Posterior cingulate gyrus (tissue), 11 donors: ENCODE measurements at places on chromosomes 7 and 10.

GRCh38 chr7:22578007-22578733, 78.2 kb upstream of the STEAP1B start:
- DNase-seq = no peak

- peak; percentile 19 for DNase-seq
These were observed 683.9 kb downstream of the MAGI2 start for GRCh38 chr7:78769481-78770101.

DNA sequence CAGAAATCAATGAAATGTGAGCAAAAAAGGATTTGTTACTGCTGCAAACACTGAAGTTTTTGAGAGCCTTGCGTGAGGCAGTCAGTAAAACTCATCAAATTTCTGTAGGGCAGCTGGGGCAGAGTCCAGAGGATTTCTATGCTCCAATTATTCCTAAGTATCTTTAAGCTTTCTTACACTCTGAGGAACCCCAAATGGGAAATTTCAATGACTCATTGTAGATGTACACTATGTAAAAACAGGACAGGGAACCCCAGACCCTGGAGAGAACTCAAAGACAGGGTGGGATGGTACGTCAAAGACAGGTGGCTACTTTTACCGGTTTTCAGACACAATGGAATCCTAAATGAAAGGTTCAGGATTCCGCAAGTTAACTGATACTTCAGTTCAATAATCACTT, 120.2 kb downstream of the TNS3 start:
- no peak for DNase-seq

GRCh38 chr7:50952544-50952943, 169.8 kb upstream of the GRB10 start:
- no peak for DNase-seq

DNA sequence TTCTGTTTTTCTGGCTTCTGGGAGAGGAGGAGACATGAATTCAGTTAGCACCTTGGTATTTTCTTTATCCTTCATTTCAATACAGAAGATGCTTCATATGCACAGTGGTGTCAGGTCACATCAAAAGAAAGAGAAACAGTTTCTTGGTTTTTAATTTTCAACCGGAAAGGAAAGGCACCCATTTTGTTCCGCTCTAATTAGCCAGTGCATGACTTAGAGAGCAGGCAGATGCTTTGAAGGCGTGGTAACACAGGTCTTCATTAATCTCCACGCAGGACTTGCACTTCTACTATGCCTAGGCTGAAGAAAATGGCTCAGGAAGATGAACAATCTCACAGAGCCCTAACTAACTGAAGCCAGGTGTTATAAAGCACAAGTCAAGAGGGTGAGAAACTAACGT, 70.4 kb upstream of the ATRNL1 start:
- no peak for DNase-seq

DNA sequence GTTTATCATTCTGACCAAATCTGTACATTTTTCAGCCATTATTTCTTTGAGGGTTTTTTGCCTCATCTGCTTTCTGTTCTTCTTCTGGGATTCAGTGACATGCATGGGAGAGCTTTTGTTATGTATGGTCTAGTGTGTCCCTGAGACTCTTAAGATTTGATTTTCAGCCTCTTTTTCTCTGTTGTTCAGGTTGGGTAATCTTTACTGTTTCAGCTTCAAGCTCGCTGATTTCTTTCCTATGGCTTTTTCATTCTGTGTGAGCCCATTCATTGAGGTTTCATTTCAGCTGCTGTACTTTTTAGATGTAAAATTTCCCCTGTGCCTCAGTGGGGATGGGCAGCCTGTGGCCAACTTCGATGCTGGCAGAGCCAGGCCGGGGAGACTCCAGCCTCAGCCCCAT, 38.1 kb downstream of the FOXK1 start:
- no peak for DNase-seq
